Right hindlimb (tissue), 1 donor: ENCODE measurements at places on chromosomes 2 and 18.

DNA sequence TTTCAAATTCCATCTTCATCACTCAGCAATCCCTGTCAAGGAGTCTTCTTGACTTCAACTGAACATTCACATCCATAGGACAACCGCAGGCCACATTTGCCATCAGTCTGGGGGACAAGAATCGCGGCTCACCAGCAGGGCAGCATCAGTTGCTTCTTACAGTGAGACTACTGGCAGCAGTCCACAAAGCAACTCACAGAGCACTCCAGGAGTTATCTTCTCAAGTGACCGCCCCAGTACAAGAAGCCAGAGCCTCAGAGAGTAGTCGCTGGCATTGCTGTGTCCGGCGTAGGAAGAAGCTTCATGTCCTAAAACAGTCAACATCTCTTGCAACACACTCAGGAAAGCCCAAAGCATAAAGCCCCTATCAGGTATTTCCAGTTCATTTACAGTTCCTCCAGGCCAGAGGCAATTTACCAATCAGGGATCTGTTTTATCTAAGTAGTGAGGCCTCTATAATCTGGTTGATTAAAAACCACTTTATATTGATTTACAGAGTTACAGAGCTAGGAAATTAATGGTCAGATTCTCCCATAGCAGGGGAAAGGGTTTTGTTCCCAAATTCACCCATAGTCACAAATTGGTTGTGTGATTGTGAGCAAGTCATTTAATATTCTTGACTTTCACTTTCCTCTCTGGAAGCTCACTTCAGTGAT is 177.3 kb downstream of the NBAS start:
- DNase-seq: no peak

DNA sequence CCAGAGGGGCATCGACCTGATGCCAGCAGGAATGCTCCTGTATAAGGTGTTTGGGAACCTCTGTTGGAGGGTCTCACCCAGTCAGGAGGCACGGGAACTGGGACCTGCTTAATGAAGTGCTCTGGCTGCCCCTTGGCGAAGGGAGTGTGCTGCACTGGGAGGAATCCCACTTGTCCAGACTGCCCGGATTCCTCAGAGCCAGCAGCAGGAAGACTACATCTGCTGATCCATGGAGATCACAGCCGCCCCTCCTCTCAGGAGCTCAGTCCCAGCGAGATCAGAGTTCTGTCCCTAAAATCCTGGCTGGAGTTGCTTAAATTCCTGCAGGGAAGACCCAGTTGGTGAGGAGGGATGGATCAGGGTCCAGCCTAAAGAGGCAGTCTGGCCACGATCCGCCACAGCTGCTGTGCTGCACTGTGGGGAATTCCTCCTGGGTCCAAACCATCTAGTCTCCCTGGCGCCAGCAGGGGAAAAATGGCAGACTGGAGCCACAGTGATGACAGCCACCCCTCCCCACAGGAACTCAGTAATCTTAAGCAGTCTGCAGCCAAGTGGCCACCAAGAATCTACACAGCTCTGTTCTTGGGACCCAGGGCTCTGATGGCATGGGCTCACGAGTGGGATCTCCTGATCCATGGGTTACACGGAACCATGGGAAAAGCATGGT is 76.5 kb upstream of the NRP2 start:
- DNase-seq: no peak

DNA sequence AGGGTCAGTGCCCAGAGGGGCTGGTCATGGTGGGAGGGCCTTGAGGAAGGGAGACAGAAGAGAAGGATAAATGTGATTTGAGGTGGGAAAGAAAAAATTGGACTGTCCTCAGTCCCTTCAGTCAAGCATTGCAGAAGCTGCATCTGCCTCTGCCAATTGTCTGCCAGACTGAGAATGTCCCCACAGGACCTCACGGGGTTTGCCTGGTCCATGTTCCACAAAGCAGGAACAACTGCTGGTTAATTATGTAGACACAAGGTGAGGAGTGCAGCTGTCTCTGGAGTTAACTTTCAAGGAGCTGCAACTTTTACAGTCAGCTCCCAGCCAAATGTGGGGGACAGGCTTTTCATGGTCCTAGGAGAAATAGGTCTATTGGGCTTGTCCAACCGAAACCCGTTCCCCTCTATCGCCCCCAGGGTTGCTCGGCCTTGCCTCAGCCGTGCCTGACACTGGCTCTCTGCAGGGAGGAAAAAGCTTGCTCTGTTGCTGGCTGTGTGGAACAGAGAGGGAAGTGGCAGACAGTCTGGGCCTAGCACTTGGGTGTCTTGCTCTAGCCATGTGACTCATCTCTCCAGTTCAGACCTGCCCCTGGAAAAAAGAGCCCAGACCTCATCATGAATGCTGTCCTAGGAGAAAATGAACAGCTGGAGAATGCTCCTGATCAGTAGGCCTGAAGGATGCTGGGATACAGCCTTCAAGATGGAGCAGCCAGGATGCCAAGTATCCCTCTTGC is 31.1 kb upstream of the PAX8 start:
- DNase-seq: no peak

GRCh38 chr2:174612970-174613369 is 15.4 kb upstream of the WIPF1 start:
- DNase-seq: no peak

DNA sequence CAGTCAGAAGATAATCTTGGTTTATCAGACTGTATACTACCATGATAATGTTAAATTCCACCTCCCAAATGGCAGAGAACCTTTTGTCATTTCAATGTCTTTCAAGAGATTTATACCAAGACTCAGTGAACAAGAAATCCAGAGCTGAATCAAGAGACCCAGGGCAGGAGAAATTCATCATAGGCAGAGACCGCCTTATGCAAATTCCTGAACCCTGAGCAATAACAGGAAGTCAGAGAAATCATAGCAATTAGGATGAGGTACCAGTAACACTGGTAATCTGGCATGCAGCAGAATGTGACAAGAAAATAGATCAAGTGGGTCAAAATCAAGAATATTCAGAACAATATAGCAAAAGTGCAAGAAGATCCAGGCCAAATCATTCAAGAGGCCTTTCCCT is 412.4 kb upstream of the LRATD1 start:
- DNase-seq: no peak

DNA sequence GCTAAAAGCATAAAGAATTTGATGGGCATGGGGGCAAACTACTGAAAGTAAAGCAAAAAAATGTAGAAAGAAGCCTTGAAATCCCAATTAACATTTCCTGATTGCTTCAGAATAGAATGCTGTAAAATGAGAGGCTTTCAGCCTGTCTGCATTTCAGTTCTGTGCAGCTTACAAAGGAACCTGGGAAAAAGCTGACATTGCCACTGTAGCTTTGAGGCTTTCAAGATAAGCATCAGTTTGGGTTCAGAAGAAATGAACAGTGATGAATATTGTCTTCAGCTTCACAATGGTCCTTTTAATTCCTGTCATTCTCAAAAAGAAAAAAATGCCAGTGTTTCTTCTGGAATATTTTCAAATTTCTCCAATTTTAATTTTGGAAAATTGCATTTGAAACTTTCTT is 242.7 kb downstream of the LRRTM1 start:
- DNase-seq: no peak

DNA sequence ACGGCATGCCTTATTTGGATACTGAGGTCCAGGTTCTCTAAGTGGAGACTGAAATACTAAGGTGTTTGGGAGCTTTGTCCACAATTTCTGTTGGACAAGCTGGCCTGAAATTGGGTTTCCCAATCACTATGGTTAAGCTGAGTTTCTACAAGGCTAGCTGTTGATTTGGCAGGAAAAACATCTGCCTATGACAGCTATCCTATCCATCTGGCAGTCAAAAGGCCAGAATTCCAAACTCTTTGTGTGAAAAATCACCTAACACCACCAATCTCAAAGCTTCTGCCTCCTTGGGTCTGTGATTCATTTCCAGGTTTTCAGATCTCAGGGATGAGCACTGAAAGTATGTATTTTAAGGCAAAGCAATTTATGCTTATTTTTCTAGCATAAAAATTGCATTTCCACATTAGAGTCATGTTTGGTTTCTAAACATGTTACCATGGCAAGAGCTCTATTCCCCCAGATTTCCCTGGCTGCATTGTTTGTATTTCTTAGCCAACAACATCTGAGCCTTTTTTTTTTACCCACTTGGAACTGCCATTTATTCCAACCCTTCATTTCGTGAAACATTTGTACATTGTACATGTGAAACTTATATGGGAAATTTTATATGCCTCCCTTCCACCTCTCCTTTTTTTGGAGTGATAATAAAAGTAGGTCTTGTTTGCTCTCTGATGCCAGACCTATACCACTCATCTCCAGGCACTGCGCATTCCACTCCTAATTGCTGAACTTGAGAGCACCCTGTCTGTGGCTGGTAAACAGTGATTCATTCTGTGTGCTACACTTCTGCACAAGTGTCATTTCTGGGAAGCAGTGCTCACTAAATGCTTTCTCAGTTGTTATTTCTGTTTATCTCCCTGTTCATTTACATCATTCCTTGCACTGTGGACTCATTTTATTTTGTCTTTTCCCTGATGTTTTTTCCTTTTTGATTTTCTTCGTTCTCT is 15.9 kb upstream of the CCDC85A start:
- no peak for DNase-seq

- no peak for DNase-seq
Observed at GRCh38 chr2:21424375-21424774, 300.6 kb downstream of the TDRD15 start.

- DNase-seq: no peak
Observed at GRCh38 chr18:22340331-22340730, 77.4 kb downstream of the CTAGE1 start.

DNA sequence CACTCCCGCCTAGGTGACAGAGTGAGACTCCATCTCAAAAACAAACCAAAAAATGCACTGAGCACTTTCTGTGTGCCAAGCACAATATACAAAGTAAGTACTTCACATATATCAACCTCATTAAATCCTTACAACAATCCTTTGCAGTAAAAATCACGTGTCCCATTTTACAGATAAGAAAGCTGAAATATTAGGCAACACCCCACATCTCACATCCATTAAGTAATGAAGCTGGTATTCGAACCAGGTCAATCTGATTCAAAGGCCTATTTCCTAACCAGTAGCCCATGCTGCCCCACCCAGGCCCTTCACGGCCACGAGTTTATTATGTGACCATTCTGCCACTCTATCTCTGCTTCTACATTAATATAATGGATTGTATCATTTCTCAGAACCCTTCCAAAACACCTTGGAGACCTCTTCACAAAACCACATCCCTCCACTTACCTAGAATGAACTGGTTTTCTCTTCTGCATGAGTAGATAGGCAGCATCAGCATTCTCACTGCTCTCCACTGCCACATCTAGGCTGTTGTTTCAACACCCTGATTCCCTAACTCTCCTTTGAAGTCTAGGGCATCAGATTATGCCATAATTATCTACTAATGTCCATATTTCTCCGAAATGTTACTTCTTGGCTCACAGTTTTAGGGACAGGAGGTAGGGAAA is 3.1 kb upstream of the EXOC6B start:
- no peak for DNase-seq

GRCh38 chr2:231348173-231348572 is 47.3 kb upstream of the B3GNT7 start:
- DNase-seq: no peak

GRCh38 chr18:22318745-22319407 is 98.8 kb downstream of the CTAGE1 start:
- no peak for DNase-seq

DNA sequence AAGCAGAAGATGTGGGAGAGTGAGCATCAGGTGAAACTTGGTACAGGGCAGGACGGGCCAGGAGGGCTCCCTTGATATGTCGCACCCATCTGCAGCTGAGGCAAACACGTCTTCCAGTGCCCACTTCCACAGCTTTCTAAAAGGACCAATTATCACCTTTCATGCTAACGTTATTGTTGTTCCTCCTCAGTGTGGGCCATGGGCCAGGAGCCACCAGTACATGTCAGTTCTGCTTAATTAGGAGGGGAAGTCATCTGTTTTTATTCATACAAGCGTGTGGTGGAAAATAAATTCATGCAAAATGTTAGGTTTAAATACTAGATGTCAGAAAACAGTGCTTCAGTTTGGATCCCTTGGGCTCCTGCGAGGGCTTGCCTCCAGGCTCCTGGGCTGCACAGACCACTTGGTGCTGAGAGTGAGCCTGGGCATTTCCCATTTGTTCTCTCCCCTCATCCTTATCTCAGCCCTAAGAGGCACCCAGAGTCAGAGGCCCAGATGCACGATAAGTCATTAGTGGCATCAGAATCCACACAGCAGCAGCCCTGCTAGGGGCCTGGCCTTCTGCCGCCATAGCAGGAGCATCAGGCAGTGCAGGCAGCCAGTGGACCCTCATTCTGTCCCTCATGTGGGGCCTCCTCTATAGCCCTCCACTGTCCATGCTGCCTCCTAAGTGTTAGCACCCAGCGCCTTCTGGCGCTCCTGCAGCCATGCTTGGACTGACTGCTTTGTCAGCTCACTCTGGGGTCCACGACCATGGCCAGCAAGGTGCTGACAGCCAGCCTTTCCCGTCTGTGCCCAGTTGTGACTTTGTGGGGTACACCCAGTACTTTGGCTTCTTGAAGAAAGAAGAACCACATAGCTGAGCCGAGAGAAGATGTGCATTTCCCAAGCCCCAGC is 539.8 kb upstream of the RAB6C start:
- no peak for DNase-seq

DNA sequence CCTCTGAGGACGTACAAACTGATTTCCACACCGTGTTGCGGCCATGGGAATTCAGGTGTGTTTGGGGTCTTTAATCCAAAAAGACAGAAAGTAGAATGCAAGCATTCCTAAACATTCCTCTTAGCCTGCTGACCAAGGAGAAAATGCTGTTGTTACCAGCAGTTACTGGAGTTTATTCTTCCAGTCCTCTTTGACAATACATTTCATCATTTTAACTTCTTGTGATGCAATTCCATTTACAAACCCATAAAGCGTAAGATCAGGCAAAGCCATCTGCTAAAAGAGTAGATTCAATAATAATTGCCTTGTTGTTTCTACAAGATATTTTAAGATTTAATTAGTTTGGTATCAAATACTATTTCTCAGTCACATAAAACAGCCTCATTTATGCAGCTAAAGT is 32.7 kb downstream of the SPIRE1 start:
- no peak for DNase-seq

DNA sequence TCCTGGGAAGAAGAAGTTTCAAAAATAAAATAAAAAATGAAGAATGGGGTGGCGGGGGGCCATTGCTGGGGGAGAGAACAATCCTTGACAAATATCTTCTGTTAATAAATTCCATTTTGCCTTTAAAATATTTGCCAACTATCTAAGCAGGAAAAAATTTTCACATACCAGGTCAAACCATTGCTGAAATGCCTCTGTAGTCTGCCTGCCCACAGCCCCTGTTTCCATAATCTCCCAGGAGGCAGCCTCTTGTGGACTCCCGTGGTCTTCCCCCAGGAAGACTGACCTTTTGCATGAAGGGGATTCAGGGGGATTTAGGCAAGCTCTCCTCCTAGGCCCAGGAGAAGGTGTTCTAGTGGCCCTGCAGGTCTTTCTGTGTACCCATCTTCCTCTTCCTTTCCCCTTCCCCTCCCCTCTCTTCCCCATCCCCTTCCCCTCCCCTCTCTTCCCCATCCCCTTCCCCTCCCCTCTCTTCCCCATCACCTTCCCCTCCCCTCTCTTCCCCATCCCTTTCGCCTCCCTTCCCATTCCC is 61.0 kb downstream of the RPL37A start:
- no peak for DNase-seq

DNA sequence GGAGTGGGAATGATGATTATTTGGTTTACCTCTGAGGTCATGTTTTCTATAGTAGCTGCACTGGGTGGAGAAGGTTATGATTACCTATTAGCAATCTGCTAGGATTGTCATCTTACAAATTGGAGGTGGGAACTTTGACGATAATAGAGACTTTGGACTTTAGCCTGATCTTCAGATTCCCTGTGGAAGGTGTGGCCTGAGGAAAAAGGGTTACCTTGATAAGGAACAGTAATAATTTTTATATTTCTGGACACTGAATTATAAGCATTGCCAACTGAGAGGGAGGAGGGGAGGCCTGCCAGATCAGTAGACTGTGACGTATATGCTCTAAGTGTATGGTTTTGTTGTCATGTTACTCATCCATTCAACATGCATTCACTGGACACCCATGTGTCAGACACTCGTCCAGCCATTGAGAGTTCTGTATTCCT is 183.4 kb upstream of the FOSL2 start:
- no peak for DNase-seq
